Amniotic epithelial cell (primary cell): ENCODE measurements at places on chromosomes 13 and 19.

- DNase-seq: no peak
Measured at GRCh38 chr19:33391631-33392249, 18.2 kb downstream of the CEBPG start.

GRCh38 chr19:13652810-13653590 is 111.3 kb upstream of the MRI1 start:
- no peak for DNase-seq

DNA sequence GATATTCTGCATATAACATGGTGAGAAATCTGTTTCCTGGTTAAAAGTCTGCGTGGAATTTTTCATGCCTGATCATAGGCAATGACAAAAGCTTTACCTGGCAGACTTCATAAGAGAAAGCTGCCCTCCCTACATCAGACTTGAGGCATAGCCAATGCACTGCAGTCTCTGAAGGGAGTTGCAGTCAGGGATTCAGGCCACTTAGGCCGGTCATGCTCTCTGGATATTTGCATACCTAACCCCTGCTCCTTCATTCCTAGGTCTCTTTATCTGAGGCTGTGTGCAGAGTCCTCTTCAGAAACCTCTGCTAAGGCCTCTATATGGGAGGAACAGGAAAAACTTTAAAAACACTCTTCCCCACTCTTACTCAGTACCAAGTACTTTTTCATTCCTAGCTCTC is 287.4 kb downstream of the PCDH17 start:
- no peak for DNase-seq

- peak; percentile 75 for DNase-seq
Measured at GRCh38 chr13:51520524-51520923, 63.7 kb upstream of the WDFY2 start.

- no peak for DNase-seq
Measured at GRCh38 chr19:18167011-18167410, 6.6 kb upstream of the IFI30 start.

DNA sequence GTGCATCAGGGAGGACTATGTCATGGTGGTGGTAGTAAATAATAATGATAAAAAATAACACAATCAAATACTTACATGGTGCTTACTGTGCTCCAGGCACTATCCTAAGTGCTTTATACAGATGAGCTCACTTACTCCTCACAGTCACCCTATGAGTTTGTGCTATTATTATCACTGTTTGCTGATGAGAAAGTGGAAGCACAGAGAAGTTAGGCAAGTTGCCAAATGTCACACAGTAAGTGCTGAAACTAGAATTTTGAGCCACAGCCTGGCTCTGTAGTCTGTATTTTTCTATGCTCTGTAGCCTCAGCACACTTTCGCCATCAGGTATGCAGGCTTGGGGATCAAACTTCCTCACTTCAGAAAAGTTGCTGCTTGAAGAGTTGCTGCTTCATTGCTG is 46.6 kb downstream of the HTR2A start:
- DNase-seq: no peak

DNA sequence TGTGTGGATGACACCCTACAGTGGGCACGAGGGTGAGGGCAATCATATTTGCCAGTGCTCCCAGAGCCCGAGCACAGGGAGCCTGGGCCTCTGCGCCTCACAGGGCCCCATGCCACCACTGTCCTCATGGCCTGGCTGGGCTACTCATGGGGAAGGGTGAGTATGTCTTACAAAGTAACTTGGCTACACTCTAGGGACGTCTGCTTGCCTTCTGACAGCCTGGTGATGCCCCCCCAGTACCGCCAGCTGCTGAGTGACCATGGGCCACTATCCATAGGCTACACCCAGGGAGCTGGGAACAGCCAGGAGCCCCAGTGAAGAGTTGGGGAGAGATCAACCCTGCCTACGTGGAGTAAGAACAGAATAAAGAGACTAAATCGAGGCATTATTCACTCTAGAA is 78.8 kb downstream of the SERP2 start:
- DNase-seq: no peak

DNA sequence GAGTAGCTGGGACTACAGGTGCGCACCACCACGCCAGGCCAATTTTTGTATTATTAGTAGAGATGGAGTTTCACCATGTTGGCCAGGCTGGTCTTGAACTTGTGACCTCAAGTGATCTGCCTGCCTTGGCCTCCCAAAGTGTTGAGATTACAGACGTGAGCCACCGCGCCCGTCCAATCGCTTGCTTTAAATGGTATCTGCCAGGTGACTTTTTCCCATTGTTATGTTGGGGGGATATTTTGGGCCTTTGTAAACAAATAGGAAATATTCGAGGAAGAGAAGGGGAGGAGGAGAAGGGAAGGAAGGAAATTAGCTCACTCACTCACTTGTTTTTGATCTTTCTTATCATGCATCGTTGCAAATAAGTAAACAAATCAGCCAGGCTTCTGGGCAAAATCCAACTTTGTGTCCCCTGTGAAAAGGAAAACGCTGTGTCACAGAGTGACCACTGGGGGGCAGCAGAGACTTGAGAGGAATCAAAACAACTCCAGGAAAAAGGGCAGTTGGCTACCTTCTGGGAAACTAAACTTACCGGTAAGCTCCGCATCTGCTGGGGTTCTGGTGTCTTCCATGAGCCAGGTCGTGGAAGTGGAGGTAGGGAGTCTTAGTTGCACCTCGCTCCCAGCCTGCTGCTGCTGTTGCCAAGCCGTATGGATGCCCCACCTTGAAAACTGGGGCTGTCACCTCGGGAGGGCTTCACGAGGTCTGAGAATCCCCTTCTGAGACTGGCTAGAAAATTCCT is 9.3 kb upstream of the RANBP3 start:
- peak; percentile 75 for DNase-seq

DNA sequence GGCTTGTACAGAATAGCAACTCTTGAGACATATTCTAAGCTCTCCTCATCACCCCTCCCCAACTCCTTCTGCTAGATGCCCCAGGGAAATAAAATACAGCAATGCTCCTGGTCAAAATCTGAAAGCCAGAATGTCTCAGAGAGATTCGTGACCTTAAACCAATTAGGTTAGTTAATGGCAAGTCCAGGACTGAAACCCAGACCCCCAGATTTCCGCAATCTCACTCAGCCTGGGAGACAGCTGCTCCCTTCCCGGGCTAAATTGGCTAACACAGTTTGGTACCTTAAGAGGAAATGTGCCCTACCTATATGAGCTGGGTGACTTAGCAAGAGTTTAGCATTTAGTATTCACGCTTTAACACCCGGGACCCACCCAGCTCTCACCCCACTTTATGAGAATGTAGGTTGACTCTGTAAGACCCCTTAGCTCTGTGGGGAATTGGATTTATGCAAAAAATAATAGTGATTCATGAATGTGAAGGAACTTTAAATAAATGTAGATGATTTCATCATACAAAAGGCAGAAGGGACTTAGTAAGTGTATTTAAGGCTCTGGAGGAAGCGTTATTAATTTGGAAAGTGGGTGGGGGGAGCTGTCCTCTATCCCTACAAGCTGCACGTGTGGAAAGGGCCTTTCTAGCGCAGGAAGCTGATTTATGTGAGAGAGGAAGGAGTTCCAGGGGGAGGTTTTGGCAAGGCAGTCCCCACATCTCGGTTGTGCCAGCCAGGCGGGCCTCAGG is 1.1 kb downstream of the DLEU7 start:
- DNase-seq: no peak

GRCh38 chr13:37884674-37885073 is 15.1 kb upstream of the TRPC4 start:
- DNase-seq: no peak

DNA sequence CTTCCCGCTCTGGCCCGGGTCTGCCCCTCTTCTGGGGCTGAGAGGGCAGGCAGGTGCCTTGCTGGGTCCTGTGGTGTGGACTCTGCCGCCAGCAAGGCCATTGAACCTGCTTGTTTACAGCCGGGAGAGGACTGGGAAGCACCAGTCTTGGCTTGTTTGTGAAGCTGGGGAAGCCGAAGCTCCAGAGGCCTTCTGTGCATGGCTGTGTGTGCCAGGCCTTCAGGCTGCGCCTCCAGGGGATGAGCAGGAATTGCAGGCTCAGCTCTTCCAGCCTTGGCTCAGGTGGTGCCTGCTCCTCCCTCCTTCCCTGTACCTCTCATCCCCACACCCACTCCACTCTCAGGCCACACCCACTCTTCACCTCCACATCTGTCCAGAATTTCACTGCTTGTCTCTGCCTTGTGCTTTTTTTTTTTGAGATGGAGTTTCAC is 17.5 kb downstream of the NDUFB7 start:
- DNase-seq: no peak

- DNase-seq: no peak
Measured at GRCh38 chr19:35421362-35421761, 26.7 kb upstream of the FFAR2 start.

DNA sequence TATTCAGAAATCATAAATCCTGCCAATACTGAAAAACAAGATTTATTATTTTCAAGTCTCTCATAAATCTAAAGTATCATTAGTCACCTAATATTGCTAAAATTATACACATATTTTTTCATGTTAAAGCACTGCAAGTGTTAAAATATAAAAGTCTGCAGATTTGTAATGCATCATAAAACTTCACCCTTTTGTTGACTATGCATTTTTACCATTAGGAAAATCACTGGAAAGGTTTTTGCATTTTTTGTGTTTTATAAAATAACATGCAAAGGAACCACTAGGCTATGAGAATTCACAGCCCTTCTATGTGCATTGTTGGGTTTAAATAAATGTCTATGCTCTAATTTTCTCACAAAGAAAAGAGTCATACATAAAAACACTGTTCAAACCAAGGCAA is 407.3 kb downstream of the DACH1 start:
- no peak for DNase-seq

- peak; percentile 99 for DNase-seq
Measured at GRCh38 chr19:12722566-12723380, 959 bp downstream of the TNPO2 start.

DNA sequence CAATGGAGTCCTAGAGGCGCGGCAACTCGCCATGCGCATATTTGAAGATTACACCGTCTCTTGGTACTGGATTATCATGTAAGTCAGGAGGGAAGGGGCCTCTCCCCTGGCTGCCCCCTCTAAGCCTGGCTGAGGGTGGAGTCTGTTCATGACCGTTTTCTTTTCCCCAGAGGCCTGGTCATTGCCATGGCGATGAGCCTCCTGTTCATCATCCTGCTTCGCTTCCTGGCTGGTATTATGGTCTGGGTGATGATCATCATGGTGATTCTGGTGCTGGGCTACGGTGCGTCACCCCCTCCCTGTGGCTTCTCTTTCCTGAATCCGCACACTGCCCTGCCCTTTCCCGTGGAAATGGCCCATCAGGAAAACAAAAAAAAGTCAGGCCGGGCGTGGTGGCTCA is 6.5 kb downstream of the SLC44A2 start:
- DNase-seq: no peak

GRCh38 chr19:37997911-37998344 is 90.9 kb downstream of the SIPA1L3 start:
- DNase-seq: peak; percentile 92

- no peak for DNase-seq
Measured at GRCh38 chr19:1411255-1412191, 4.1 kb downstream of the DAZAP1 start.

- no peak for DNase-seq
Measured at GRCh38 chr13:30088312-30088855, 219.0 kb downstream of the KATNAL1 start.

- DNase-seq: no peak
Measured at GRCh38 chr19:10450853-10451609, 30.7 kb downstream of the PDE4A start.

- DNase-seq: peak; percentile 96
Measured at GRCh38 chr13:32261567-32261966, 53.6 kb downstream of the ZAR1L start.

DNA sequence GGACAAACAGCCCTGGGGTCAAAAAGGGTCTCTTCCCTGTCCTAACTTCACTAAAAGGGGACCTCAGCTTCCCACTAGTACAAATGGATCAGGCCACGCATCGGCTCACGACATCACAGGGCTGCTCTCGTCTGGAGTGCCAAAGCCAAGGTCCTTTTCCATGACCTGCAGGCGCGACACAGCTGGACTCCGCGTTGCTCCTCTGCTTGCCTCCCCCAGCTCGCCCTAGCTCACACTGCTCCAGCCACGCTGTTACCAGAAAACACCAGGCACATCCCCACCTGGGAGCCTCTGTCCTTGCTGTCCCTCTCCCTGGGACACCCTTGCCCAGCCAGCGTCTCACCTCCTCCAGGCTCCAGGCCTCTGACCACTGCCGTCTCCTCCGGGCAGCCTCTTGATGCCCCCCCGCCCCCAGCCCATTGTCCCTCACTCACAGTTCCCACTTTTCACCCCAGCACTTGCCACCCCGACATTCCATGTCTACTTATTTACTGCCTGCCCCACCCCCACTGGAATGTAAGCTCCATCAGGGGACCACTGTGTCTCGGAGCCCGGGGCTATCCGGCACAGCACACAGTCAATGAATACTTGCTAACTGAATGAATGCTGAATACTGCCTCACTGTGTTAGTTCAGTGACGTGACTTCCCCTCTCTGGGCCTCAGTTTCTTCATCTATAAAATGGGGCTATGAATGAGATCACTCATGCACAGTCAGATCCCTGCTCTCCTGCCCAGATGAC is 20.7 kb downstream of the AKT2 start:
- no peak for DNase-seq

DNA sequence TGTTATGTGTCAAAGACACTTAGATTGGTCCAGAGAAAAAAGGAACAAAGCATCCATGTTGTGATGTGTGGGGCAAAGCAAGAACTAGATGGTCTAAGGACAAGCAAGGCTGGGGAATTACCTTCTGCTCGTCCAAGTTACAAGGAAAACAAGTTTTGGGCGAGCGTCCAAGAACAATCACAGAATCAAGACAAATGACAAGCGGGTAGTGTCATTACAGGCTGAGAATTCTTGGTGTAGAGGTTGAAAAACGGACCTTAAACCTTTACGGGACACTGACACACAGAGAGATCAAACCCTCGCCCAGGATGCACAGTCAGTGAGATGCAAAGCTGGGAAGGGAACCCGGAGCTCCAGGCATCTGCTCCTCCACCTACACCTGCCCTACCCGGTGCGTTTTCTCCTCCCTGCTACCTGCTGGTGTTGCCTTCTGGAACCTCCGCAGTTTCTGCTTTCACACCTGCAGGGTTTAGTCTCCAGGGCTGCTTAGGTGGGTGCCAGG is 515 bp upstream of the ZNF324B start:
- DNase-seq: no peak

- no peak for DNase-seq
Measured at GRCh38 chr19:48661711-48662090, 11.1 kb downstream of the NTN5 start.

GRCh38 chr13:77062097-77062496 is 35.1 kb upstream of the FBXL3 start:
- peak; percentile 11 for DNase-seq

GRCh38 chr13:36412736-36413135 is 19.6 kb upstream of the CCNA1 start:
- DNase-seq: peak; percentile 65

- no peak for DNase-seq
Measured at GRCh38 chr13:111241006-111241755, 79.3 kb upstream of the TEX29 start.

- DNase-seq: peak; percentile 81
Measured at GRCh38 chr13:29402166-29402636, 193.3 kb downstream of the SLC7A1 start.

GRCh38 chr13:37369616-37370015 is 229.0 kb downstream of the POSTN start:
- peak; percentile 47 for DNase-seq

GRCh38 chr19:40445780-40446262 is 1.7 kb upstream of the SERTAD3 start:
- peak; percentile 27 for DNase-seq
